ENCODE measurements at places on chromosomes 3 and 15.

- DNase-seq = no peak
Observed at GRCh38 chr15:60791216-60791615, 312.3 kb upstream of the ICE2 start.

GRCh38 chr3:169990431-169990830, 23.8 kb downstream of the SEC62 start:
- no peak for DNase-seq

DNA sequence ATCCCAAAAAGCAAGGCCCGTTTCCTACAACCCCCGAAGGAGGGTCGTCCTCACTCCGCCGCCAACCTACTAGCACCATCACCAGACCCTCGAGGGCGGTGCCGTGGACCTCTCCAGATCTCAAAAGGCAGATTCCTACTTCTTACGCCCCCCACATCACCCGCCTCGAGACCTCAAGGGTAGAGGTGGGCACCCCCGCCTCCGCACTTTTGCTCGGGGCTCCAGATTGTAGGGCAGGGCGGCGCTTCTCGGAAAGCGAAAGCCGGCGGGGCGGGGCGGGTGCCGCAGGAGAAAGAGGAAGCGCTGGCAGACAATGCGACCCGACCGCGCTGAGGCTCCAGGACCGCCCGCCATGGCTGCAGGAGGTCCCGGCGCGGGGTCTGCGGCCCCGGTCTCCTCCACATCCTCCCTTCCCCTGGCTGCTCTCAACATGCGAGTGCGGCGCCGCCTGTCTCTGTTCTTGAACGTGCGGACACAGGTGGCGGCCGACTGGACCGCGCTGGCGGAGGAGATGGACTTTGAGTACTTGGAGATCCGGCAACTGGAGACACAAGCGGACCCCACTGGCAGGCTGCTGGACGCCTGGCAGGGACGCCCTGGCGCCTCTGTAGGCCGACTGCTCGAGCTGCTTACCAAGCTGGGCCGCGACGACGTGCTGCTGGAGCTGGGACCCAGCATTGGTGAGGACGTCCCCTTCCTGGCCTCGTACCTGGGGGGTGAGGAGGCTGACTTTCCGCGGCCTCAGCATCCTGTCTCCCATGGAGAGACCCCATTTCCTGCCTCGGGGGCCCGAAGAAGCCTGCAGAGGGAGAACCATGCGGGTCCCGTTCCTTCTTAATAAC, at the start of gene MYD88:
Gene MYD88 (plus strand): TSS at position 313 of the 842 bp plus-strand sequence. CDS start 40 bp downstream, at position 353.
- DNase-seq = peak; percentile 81

DNA sequence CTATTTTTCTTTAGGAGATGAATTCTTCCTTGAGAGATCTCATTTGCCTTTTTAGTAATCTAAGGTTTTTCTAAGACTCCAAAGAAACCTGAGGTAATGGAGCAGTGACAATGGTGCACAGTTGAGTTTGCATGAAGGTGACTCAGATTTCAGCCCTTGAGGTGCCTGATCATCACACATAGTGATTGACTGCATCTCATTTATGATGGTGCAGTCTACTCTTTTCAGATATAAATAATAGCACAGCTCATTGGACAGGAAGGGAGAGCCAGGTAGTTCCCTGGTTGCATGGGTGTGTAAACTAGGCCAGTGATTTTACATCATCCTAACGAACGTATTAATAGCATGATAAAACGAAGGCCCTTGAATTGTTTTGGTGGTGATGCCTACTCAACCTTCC, 86.1 kb upstream of the SAMMSON start:
- no peak for DNase-seq

DNA sequence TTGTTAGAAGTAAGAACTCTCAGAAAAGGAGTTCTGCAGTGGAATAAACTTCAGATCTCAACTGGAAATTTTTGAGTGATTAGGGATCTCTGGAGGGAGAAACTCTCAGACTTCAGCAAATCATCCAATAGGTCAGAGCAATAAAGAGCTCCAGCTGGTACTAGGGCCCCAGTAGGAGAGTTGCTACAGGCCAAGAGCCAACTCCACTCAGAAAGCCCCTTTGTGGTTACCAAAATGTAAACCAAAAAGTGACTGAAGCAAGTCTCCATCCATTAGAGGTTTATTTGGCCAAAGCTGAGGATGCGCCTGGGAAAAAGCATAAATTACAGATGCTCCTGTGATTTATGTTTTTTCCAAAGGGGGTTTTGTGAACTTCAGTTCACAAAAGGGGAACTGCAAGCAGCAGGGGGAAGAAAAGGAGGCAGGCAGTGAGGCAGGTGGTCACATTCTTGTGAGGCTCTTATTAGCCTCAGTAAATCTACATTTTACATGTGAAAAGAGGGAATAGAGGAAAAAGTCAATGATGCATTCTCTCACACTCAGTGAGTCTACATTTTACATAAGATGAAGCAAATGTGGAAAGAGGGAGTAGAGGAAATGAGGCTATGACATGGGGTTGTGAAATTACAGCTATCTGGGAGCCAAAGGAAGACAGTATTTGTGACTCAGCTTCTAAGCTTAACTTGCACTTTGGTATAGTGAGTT, 92.4 kb upstream of the DAZL start:
- no peak for DNase-seq

DNA sequence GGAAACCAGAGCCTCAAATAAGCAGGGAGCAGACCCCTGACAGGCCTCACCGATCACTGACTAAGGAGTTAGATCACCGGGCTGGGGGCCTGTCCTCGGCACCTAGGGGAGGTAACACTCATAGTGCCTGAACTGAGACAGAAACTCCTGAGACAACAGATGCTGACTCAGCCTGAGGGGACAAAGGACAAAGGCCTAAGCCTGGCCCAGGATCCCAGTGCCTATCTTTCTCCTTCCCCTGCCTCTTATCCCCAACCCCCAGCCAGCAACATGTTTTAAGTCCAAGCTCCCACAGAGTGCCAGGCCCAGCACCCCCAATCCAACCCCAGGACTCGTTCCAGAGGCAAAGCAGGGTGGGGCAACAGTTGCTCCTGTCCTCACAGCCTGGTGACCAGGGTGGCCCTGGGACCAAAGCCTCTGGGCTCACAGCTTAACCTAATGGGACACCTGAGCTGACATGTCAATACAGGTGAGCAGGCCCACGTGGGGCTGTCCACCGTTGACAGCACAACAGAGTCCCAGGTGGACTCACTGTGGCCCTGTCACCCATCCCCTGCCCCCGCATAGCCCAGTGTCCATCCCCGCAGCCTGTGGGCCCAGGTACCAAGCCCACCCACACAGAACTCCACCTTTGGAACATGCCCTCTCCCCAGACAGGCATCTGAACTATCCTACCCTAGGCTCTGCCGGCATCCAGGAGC, 37.4 kb downstream of the ADCY5 start:
- DNase-seq = no peak

DNA sequence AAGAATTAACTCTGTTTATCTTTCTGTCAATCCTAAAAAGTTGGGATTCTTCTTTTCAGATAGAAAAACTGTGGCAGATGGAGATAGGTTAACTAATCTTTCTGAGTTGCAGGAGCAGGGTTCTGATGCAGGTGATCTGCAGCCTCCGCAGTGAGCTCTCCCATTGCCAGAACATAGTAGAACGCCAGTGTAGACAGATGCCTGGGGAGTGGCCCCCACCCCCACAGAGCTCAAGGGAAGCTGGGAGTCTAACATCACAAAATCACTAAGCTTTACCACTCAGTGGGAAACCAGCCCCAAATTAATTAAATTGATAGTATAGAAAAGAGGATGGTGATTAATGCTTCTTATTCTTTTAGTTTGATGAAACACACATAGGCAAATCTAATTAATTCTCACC, 295.0 kb upstream of the ATP10A start:
- DNase-seq = no peak

- DNase-seq = no peak
Observed at GRCh38 chr15:58433597-58434333, 2.0 kb downstream of the LIPC start.

GRCh38 chr3:71890356-71890931, 105.5 kb upstream of the PROK2 start:
- no peak for DNase-seq

GRCh38 chr15:89112341-89112971, 24.2 kb downstream of the ABHD2 start:
- DNase-seq = no peak

- DNase-seq = no peak
Observed at GRCh38 chr3:196603683-196604082, 35.2 kb downstream of the FBXO45 start.

DNA sequence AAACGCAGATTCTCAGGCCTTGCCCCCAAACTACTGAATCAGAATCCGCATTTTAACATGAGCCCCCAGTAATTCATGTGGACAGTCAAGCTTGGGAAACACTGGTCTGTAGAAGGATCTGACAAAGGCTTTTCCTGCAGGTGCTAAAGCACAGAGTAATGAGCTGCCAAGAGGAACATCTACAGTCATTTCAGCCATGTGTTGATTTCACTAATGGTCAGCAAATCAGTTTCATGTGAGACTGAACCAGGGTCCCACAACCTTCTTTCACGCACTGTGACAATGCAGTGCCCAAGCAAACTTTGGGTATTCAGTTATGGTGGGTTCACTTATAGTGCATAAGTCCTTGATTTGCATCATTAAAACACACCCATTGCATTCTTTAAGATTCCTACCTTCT, 237.6 kb downstream of the TUSC7 start:
- no peak for DNase-seq

- no peak for DNase-seq
Observed at GRCh38 chr15:66408254-66408653, 21.5 kb downstream of the MAP2K1 start.

GRCh38 chr15:28887339-28888174, 1.8 kb downstream of the APBA2 start:
- DNase-seq = no peak

DNA sequence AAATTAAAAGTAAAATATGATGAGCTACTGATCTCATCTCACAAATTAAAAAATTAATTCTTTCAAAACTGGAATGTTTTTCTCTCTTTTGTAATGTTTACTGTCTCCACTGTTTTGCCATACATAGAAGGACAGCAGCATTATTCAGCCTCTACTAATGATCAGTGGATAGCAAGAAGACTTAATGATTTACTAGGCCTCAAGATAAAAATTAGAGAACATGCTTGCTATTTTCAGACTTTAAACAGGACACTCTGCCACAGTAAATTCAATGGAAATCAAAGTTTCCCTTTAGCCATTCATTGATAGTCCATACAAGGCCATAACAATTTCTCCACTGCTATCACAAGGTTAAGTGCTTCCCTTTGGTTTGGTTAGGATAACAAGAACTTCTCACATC, 129.4 kb downstream of the TMCC1 start:
- no peak for DNase-seq

- DNase-seq = no peak
Observed at GRCh38 chr15:40313531-40314398, 6.0 kb upstream of the PLCB2 start.

DNA sequence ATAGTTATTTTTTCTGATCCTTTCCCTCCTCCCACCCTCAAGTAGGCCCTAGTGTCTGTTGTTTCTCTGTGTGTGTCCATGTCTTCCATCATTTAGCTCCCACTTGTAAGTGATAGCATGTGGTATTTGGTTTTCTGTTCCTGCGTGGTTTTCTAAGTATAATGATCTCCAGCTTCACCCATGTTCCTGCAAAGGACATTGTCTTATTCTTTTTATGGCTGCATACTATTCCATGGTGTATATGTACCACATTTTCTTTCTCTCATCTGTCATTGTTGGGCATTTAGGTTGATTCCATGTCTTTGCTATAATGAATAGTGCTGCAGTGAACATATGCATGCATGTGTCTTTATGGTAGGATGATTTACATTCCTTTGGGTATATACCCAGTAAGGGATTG, 145.7 kb upstream of the NR2E3 start:
- DNase-seq = no peak

GRCh38 chr3:129919357-129919756, 25.8 kb upstream of the TMCC1 start:
- DNase-seq = no peak

- DNase-seq = no peak
Observed at GRCh38 chr3:141384157-141384556, 15.9 kb downstream of the ZBTB38 start.

DNA sequence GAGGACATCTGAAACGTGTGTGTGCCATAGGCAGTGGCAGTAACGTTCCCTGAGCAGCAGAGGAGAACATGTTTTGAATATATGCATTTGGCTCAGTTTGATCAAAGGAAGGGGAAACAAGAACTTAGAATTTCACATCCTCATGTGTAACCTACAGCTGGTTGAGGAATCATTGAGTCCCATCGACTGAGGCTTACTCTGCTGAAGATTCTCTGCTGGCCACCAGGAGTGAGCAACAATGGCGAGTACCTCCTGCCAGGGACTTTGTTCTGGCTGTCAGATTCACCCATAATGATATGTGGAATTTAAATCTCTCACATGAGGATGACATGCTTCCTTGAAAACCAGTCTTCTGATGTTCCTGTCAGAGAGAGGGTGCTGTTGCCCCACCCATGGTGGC, 21.3 kb downstream of the GORASP1 start:
- DNase-seq = no peak

GRCh38 chr3:11705049-11705448, 61.3 kb upstream of the VGLL4 start:
- DNase-seq = peak; percentile 3

DNA sequence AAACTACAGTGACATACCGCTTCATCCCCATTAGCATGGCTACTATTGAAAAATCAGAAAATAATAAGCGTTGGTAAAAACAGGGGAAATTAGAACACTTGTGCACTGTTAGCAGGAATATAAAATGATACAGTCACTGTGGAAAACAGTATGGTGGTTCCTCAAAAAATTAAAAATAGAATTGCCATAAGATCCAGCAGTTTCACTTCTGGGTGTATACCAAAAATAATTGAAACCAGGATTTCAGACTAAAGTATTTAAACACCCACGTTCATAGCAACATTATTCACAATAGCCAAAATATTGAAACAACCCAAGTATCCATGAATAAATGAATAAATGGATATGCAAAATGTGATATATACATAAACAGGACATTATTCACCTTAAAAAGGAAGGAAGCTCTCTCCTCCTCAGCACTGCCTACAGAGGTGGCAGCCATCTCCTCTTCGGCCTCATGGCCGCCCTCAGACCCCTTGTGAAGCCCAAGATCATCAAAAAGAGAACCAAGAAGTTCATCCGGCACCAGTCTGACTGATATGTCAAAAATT, 34.1 kb downstream of the NGLY1 start:
- DNase-seq = no peak

GRCh38 chr3:69085168-69085832, 563 bp downstream of the ARL6IP5 start:
- no peak for DNase-seq

GRCh38 chr15:89876396-89877082, 17.3 kb downstream of the AP3S2 start:
- no peak for DNase-seq

DNA sequence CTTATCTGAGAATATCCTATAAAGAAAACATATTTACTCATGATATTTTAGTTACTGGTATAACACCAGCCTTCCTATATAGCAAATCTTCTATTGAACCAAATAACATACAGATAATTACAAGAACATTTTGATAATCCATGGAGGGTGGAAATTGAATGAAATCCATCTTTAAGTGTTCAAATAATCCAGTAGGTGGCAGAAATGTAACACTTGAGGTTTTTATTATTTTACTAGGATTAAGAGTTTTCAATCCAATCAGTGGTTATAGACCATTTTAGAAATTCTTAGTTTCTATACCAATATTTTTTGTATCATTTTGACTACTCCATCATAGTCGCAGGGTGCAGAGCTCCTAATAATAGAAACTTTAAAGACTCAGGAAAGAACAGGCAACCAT, 101.9 kb upstream of the KCNH8 start:
- no peak for DNase-seq
